AG10803 (cell line): ENCODE measurements at places on chromosomes 4 and X.
A peak's percentile ranks its signal among the peaks of the same experiment; 100 is the strongest.

- no peak for DNase-seq
Measured at GRCh38 chr4:107155366-107155765, 119.3 kb upstream of the DKK2 start.

DNA sequence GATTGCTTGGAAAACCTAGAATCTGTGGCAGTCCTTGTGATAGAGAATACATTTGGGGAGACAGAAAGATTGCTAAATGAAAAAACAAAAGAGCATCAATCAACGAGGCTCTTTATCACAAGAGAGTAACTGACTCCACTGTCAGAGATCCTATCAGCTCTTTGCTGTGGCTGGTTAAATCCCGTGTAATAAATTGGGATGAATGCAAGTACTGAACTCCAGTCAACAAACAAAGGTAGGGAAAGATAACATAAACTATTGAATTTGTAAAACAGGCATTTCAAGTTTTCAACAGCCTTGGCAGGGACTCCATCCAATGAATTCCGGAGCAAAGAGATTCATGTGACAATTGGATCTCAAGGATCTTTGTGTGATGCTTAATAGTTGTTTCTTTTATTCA, 21.3 kb downstream of the MMRN1 start:
- no peak for DNase-seq

- DNase-seq, result peak; percentile 27
Measured at GRCh38 chr4:74805601-74806000, 11.3 kb upstream of the BTC start.

GRCh38 chrX:133495464-133496391, 80.4 kb upstream of the GPC4 start:
- peak; percentile 87 for DNase-seq

- no peak for DNase-seq
Measured at GRCh38 chr4:40734497-40734896, 15.3 kb upstream of the NSUN7 start.

- no peak for DNase-seq
Measured at GRCh38 chrX:54695231-54695630, 102.8 kb downstream of the ITIH6 start.

DNA sequence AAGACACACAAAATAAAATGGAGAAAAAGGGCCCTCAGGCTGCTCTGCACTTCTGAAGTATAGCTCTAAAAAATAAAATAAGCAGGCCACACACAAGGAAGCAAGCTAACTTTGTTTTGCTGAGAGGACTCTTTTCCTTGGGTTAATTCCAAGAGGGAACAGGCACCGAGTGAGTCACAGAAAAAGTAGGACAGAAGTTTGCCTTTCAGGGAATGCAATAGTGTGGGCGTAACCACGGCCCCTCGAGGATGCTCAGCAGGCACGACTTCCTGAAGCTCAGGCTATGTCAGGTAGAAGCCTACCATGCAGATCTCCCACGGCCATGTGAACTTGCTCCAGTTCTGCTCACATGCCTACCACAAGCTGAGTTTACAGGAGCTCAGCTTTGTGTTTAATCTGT, 22.1 kb downstream of the PPP1R2C start:
- DNase-seq, result peak; percentile 58

- peak; percentile 16 for DNase-seq
Measured at GRCh38 chrX:12771445-12772069, 19.7 kb upstream of the PRPS2 start.

GRCh38 chr4:39975488-39976089, 2.1 kb downstream of the PDS5A start:
- peak; percentile 33 for DNase-seq

DNA sequence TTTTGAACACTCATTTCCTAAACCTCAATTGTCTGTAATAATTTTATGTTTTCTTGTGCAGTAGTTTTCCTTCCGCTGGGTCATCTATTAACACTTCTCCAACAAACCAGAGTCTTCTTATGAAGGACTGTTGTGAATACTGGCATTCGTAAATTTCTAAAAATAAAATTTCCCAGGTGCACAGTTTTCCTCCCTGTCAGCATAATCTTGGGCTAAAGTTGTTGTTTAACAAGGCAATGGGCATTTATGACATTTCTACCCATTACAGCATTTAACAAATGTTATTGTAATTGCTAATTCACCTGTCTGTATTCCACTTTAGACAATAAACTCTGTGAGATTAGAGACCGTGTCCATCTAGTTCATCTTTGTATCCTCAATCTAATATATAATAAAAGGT, 1.2 kb downstream of the SCFD2 start:
- no peak for DNase-seq

GRCh38 chr4:18954538-18954937, 933.0 kb upstream of the LCORL start:
- DNase-seq, result no peak

DNA sequence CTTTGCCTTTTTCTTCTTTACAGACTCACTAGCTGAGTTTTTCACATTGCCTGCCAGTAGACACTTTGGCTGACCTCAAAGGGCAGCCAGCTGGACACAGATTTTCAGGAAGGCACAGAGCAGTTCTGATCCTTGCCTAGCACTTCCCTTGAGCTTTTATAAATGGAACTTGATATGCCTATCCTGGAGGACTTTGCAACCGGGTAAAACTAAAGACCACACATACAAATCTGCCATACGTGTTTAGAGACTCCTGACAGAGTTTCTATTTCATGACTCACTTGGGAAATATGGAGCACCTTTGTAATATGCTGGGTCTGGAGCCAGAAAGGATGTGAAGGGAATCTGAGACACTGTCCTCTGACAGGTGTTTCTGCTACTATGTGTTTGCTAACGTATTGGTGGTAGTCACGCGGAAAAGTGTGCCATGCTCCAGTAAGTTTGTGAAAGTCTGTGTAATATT, 56.7 kb upstream of the RASSF6 start:
- no peak for DNase-seq

DNA sequence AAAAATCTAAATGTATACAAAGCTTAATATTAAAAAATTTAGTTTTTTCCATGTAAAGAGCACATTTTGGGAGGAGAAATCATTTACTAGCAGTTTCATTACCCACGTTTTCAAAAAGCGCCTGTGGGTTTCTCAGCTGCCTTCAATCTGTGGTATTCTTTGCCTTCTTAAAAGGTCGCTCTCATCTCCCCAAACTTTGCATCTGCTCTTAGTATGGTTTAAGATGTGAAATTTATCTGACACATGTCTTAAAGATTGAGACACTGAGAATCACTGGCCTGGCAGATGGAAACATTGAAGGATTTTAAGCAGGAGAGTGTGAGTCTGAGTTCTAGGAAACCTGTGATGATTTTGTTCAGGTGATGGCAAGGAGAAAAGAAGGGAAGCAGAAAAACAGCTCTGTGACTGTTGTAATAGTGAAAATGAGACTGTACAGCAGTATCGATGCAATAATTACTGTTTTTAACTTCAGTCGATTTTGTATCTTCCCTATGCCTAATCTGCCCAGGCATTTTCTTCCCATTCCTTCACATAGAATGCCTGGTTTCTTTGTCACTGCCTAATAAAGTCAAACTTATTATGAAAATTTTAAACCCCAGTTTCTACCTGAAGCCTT, 75.9 kb downstream of the PAQR3 start:
- DNase-seq, result no peak

DNA sequence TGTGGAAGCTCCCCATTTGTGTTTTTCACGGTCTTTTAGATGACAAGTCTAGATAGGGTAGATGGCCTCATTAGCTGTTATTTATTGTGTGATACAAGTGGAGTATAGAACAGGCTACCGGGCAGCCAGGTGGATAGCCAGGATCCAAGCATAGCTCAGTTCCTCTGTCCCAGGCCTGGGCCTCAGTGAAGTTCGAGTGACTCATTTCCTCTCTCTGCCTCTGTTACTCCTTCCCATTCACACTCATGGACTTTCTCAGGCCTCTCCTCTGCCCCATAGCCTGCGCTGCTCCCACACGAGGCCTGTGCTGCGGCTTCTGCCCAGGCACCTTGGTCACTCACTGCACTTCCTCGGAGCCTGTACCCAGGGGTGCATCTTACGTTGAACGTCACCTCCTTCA, 54.5 kb downstream of the TENM3 start:
- peak; percentile 20 for DNase-seq

- DNase-seq, result peak; percentile 80
Measured at GRCh38 chr4:57424232-57424897, 314.2 kb upstream of the IGFBP7 start.

- no peak for DNase-seq
Measured at GRCh38 chrX:131907488-131908314, 115.4 kb upstream of the STK26 start.

DNA sequence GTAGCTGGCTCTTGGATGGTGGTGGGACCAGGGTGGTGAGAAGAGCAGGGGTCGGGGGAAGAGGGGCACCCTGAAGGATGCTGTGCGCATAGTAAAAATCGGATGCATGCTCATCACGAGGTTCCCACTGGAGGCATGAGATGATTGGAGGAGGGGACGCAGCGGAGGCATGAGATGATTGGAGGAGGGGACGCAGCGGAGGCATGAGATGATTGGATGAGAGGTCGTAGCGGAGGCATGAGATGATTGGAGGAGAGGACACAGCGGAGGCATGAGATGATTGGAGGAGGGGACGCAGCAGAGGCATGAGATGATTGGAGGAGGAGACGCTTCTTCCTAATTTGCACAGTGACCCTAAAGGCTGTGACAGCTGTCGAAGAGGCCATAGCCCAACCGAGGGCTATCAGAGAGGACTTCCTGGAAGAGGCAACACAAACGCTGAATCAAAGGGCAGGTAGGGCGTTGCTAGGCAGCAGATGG, 106.7 kb downstream of the ADRA2C start:
- DNase-seq, result no peak

GRCh38 chr4:165312506-165312905, 15.0 kb upstream of the MSMO1 start:
- DNase-seq, result peak; percentile 61

DNA sequence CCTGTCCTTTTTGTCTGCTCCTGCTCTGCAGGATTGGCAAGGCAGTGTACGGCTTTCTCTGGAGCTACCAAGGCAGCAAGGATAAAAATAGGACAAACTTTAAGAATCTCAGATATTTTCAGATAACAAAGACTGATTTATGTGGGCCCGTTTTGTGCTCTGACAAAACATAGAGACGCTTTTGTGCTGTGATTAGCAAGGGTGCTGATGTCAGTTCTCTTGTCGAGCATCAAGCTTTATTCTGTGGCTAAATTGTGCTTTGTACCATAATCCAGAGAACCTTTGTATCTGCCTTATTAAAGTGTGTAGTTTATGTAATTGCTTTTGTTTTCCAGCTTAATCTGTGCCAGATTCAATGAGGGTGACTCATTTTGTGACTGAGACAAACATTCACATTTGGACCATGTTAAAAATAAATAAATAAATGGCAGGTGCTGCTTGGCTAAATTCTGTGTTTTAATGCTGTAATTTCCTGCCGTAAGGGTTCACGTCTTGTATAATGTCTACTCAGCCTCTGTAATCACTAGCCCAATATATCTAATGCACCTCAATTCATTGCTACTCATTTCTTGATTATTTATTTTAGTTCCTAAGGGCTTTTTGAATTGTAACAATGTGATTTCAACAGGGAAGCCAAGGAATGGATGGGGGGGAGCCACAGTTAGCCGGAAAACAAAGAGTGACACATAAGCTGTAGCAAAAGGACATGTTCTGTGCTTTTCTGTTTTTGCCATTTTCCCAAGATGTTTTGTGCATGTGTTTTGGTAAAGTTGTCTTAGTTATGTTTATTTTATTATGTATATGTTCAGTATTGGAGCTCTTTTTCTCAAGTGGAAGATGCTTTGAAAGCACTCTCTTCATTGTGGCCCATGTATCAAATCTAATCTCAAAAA, 75.1 kb downstream of the GAB1 start:
- peak; percentile 53 for DNase-seq

- no peak for DNase-seq
Measured at GRCh38 chr4:6951880-6952381, 42.3 kb downstream of the TBC1D14 start.

- DNase-seq, result no peak
Measured at GRCh38 chrX:17390419-17390850, 15.4 kb downstream of the NHS start.

DNA sequence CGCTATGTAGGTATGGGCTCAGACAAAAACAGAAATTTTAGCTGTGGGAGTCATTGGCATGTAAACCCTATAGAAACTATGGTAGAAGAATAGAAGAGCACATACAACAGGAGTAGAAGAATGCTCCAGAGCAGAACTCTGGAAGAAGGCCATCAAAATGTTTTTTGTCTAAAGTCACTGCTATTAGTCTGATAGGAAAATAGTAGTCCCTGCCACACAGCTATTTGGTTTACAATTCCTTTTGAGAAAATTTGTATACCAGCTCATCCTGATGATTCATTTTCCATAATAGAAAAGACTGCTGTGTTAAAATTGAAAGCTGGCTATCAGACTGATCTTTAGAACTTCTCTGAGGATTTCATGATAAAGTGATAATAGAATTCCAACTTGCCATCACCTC, 32.8 kb upstream of the ADAD1 start:
- DNase-seq, result peak; percentile 17

GRCh38 chrX:22748093-22748999, 251.4 kb upstream of the DDX53 start:
- peak; percentile 33 for DNase-seq

DNA sequence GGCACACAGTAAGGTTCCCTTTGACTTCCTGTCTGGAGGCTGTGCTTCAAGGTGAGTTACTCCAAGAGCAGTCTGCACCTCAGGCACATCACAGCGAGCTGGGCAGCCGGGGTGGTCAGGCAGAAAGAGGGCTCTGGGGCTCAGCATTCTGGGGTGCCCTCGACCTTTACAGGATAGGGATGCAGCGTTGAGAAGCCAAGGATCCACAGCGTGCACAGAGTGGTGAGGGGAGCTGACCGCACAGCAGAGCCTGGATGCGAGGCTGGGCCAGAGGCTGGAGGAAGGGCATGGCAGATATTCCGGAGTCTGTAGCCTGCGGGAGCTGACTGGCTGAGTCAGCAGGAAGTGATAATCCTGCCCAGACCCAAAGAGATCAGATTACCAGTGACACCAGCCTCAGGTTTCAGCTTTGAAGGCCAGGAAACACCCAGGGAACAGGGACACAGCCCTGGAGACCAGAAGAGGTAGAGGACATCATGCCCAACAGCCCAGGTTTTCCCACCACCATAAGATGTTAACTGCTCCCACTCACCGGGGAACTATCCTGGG, 38.4 kb upstream of the PDLIM3 start:
- peak; percentile 55 for DNase-seq

- no peak for DNase-seq
Measured at GRCh38 chrX:129791961-129792570, 12.3 kb downstream of the SASH3 start.

DNA sequence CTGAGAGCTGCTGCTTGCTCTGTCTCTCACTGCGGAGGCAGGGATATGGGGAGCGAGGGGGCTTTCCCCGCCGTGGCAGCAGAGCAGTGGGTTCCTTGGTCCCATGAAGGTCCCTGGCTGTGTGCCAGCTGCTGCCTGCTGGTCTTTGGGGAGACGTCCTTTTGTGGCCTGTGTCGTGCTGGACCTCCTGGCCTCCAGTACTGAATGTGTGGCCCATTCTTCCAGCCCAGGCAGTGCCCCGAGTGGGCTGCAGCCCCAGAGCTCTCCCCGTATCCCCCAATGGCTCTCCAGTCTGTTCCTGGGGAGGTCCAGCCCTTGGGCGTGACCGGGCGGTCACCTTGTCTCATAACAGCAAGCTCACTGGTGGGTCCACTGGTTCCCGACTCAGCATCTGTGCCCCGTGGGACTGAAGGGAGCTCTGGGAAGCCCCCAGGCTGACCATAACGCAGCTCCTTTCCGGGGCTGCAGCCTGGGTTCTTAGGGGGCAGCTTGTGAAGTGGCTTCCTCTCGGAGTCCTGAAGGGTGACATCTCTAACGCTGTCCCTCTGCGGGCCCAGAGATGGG, 115.6 kb downstream of the SMIM20 start:
- no peak for DNase-seq

- DNase-seq, result peak; percentile 54
Measured at GRCh38 chrX:12701628-12702027, 89.6 kb upstream of the PRPS2 start.
